ENCODE measurements at places on chromosomes 4 and X.

DNA sequence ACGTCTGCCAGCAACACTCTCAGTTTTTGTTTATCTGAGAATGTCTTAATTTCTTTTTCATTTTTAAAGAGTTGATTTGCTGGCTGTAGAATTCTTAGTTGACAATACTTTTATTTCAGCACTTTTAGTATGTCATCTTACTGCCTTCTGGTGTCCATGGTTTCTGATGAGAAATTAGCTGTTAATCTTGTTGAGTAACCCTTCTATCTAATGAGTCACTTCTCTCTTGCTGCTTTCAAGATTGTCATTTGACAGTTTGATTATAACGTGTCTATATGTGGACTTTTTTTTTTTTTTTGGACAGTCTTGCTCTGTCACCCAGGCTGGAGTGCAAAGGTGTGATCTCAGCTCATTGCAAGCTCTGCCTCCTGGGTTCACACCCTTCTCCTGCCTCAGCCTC, 24.0 kb upstream of the TMEM255A start:
- DNase-seq = no peak

DNA sequence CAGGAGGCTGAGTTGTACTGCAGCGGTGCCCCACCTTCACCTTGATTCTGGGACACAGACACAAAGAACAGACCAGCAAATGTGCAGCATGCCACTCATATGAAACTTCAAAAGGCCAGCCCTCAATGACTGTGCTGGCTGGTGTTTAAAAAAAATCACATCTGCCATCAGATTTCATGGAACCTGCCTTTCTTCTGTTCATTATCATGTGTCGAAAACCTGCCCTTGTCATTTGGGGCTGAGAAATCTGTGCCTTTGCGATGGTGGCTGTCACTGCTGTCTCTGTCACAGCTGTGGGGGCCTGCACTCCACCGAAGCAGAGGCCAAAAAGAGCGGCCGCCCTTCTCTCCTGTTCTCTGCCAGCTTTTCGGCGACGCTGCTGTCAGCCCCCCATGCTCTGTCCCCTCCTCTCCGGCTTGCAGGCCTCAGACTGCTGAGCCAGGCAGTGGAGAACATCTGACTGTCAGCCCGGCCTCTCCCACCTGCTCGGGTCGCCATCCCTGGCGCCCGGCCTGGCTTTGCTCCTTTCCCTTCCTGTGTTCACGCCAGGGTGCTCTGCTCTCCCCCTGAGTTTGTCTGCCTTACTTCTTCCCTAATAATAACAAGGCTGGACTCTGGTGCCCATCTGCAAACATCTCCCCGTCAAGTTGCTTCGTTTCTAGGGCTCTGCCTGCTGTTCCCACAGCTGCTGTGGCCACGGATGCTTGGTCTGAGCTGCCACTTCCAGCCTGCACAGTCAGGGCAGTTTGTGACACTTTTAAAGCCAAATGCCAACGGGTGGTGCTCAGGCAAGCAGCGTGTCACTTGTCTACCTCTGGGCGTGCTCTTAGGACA, 355.2 kb downstream of the UNC5C start:
- no peak for DNase-seq

DNA sequence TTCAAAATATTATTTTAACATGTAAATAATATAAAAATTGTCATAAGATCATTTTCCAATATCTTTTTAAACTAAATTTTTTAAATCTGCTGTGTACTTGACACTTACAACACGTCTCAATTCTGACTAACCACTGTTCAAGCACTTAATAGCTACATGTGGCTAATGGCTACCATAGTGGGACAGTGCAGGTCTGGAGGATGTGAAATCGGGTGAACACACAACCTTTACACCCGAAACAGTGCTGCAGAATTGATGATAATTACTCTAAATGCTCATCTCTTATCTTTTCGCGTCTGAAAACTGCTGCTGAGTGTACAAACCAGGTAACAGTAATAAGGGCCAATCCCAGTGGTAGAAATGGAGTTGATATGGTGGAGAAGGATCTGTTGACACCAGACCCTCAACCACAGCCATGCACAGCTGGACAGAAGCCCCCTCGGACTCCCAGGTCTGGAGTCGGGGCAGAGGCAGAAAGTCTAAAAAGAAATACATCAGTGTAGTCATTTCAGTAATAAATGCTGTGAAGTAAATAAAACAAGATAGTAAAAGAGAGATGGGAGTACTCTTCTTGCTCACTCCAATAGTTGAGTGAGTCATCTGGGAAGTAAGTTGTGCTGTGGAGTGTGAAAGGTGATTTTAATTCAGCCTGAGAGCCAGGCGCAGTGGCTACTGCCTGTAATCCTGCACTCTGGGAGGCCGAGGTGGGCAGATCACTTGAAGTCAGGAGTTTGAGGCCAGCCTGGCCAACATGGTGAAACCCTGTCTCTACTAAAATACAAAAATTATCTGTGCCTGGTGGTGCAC, 150.0 kb downstream of the CBR4 start:
- no peak for DNase-seq

DNA sequence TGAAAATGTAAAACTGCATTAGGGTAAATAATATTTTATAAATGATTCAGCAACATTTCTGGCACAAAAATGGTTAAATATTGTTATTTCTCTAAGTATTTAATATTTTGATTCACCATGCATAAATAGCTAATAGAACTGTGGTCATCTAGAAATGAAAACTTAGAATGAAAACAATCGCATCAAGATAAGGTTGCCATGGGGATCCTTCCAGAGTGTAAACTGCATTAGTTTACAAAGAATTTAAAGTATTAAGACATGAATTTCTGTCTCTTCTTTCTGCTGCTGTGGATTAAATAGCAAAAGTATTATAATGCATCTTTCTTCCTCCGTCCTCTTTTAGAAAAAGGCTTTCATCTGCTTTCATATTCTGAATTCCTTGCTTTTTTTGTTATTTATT, 1064.6 kb upstream of the SLIT2 start:
- DNase-seq = no peak

DNA sequence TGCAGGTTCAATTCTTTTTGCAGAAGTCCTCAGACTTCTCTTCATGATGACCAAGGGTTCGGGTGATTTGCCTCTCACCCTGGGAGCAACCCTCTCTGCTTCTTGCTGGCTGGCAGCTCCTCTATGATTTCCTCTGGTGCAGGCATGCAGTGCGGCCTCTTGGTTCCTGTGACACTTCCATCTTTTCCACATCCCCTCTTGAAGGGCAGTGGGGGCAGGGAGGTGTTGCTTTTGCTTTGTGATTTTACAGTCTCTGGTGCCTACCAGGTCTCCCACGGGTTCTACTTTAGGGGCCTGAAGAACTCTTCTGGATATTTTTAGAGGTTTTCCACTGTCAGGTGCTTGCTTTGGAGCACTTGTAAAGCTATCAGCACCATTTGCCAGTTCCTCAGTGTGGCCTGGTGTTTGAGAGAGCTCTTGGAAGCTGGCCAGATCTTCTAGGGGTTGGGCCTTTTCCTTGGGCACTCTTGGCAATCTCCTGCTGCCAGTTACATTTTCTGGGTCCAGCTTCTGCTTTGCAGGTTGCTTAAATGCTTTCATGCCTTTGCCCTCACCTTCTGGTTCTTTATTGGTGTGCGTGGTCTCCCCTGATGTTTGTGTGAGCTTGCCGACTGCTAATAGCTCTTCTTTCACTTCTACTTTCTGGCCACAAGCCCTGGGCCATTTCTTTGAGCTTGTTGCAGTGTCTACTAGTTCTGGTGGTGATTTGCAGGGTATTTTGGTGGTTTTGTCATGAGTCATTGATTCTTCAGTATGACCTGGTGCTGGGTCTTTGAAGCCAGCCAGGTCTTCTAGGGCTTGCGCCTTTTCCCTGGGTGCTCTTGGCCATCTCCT, 11.5 kb upstream of the CHST7 start:
- DNase-seq = no peak

- DNase-seq = no peak
Measured at GRCh38 chr4:15423285-15423711, 4.5 kb upstream of the C1QTNF7 start.

- DNase-seq = no peak
Measured at GRCh38 chr4:33104273-33104672, 2384.1 kb downstream of the PCDH7 start.

- DNase-seq = no peak
Measured at GRCh38 chr4:101104312-101105052, 242.8 kb downstream of the PPP3CA start.

GRCh38 chrX:94758130-94758529, 1084.1 kb downstream of the FAM133A start:
- DNase-seq = no peak

DNA sequence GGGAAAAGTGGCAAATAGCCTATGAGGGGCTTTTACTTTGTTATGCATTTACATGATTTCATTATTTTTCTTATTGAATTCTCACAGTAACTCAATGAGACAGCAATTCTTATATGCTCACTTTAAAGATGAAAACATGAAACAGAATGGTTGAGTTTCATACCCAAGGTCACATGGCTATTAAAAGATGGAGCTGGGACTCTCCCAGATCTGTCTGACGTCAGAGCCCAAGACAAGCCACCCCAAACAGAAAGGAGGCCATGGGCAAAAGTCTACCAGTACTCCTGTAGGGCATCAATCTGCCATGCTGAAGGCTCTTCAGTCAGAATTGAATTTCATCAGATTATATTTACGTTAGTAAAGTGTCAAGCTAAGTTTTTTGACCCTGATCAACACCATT, 13.2 kb downstream of the HSD17B11 start:
- DNase-seq = no peak

DNA sequence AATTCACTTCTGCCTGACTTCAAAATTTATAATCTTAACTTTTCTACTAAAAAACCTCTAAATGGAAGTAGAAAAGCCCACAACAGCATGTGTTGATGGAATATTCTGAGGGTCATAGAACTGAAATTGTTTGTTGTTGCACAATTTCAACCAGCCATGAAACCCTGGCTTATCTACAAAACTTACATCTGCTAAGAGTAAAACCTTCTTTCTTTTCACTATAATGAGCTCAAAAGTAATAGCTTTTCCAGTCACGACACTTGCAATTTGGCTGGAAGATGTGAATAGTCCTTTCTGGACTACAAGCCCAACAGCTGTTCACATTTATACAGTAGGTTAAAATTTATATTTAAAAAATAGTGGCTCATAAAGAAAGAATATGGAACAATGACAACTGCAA, 250.0 kb downstream of the GPAT3 start:
- no peak for DNase-seq

GRCh38 chrX:39903937-39904336, 193.8 kb downstream of the BCOR start:
- DNase-seq = peak; percentile 9

GRCh38 chrX:70605352-70605751, 160.7 kb downstream of the DLG3 start:
- no peak for DNase-seq

GRCh38 chr4:156475322-156475721, 496.3 kb downstream of the PDGFC start:
- DNase-seq = peak; percentile 49

DNA sequence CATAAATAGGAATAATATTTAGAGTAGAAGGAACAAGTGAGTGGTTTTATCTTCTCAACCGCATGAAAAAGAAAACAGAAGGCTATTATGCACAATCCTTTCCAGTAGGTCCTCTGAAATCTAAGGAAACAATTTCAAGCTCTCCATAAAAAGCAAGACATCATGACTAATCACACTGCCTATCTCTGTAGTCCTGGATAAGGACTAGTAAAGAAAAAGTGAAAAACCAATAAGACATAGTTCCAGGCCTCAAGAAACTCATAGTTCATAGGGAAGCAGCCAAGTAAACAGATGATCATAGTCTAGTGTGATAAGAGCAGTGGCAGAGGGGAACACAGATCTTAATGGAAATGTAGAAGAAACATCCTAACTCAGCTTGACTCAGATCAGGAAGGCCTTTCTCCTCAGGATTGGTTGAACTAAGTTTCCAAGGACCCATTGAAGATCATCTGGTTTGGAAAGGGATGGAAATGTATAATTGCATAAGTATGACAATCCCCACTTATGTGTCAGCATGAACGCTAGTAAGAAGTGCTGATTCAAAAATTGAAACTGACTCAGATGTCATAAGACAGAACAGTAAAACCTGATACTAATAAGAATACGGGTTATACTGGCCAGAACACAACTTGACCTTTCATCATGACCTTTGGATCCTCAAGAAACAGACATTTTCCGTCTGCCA, 155.3 kb downstream of the GRIA3 start:
- no peak for DNase-seq

DNA sequence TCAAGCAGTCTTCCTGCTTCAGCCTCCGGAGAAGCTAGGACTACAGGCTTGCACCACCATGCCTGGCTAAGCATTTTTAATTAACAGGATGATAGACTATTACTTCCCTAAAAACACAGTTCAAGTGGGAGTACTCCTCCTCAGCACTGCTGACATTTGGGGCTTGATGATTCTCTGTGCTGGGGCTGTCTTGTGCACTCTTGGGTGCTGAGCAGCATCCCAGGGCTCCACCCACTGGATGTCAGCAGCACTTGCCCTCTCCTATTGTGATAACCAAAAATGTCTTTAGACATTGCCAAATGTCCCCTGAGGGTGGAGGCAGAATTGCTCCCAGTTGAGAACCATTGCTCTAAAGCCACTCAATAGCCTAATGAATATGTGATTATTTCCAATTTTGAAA, 60.4 kb downstream of the CLCN4 start:
- DNase-seq = no peak

- no peak for DNase-seq
Measured at GRCh38 chr4:176794151-176794550, 1.4 kb upstream of the VEGFC start.

DNA sequence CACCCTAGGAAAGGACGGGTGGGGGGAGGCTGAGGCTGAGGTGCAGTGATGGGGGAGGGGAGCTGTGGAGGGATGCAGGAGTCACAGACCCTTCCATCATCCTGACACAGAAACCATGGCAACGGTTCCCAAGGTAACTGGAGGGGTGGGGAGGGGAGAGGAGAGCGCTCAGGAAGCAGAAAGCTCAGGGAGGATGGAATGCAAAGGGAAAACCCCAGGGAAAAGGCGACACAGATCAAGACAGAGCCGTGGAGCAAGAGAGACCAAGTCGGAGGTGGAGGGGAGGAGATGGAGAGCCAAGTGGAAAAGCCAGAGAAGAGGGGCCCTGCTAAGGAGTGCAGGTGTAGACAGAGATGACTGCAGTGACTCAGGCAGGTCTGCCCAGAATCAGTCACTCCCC, 14.5 kb downstream of the L1CAM start:
- no peak for DNase-seq

- no peak for DNase-seq
Measured at GRCh38 chr4:163603257-163603656, 108.8 kb downstream of the TMA16 start.

DNA sequence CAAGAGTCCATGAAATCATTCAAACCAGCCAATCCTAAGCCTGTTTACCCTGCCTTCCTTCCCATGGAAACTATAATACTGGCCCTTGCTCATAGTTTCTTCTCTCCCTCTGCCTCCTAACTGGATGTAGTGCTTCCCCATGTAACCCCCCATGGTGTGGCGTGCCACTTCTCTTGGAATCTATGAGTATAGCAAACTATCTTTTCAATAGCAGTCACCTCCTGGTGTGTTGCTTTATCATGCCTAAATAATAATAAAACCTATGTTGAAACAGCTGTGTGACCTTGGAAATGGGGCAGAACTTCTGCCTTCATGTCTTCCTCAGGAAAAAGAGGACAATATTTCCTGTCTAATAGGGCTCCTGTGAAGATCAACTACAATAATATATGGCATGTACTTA, 234.8 kb upstream of the EDNRA start:
- DNase-seq = no peak

Measured in LoVo (cell line).